Kidney capillary endothelial cell (primary cell): ENCODE measurements at places on chromosomes 4 and X.

DNA sequence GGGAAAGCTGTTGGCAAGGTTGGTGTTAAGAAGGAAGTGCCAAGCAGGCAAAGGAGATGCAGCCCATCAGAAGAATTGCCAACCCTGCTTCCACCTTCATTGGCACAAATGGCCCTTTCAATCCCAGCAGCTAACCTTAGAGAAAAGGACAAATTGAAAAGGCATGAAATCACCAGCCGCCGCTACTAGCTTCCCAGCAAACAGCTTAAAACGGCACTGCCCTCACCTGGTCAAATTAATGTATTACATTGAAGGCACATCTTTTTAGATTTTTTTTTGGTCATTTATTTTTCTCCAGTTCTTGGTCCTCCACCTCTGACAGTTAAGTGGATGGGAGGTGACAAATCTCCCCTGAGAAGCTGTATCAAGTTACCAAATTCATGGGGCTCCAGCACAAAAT is 51.0 kb upstream of the NHSL2 start:
- peak; percentile 36 for DNase-seq

DNA sequence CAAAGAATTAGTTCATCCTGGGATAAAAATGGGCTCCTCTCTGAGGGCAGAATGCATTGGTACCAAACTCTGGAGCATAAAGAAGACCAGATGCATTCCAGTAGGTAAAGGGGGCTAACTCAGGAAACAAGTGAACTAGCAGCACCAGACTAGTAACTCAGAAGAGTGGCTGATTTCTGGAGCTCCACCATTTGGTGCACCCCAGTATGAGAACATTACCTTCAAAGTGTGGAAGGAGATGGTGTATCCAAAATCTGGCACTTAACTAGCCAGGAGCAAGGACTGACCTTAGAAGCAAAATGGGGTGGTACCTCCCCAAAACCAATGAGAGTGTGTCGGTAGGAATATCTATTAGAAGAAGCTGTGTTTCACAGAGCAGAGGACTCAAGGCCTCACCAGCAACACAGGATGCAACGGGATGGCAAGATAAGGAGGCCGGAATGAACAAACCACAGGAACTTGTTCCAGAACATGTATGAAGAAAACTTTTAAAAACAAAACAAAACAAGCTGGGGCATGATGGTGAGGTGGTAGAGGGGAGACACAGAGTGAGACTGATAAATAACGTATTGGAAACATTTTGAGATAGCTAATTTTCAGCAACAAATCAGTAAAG is 142.3 kb downstream of the INPP4B start:
- DNase-seq = no peak

DNA sequence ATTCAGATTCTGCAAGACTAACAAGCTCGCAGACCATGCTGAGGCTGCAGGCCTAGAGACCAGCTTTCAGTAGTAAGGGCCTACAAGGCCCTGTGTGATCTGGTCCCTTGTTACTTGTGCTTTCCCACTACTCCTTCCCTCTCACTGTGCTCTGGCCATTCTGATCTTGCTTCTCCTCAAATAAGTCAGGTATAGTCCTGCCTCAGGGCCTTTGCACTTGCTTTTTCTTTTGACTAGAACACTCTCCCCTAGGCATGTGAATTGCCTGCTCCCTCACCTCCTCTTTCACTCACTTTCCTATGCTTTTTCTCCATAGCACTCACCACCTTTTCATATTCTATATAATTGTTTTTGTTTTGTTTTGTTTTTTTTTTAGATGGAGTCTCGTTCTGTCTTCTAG is 22.2 kb downstream of the AKAP14 start:
- DNase-seq = no peak

- DNase-seq = peak; percentile 38
These were observed 41.1 kb downstream of the FRMD7 start for GRCh38 chrX:132086672-132087071.

DNA sequence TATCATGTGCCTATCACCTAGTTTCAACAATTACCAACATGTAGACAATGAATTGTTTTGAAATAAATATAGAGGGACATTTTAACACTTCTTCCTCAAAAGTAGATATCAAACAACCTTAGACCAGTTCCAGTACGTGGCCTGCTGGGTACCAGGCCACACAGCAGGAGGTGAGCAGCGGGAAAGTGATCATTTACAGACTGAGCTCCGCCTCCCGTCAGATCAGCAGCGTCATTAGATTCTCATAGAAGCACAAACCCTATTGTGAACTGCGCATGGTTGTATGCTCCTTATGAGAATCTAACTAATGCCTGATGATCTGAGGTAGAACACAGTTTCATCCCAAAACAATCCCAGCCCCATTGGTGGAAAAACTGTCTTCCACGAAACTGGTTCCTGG is 6.5 kb downstream of the BBS7 start:
- DNase-seq = no peak

GRCh38 chrX:153526801-153527200 is 9.4 kb downstream of the ATP2B3 start:
- DNase-seq = no peak

DNA sequence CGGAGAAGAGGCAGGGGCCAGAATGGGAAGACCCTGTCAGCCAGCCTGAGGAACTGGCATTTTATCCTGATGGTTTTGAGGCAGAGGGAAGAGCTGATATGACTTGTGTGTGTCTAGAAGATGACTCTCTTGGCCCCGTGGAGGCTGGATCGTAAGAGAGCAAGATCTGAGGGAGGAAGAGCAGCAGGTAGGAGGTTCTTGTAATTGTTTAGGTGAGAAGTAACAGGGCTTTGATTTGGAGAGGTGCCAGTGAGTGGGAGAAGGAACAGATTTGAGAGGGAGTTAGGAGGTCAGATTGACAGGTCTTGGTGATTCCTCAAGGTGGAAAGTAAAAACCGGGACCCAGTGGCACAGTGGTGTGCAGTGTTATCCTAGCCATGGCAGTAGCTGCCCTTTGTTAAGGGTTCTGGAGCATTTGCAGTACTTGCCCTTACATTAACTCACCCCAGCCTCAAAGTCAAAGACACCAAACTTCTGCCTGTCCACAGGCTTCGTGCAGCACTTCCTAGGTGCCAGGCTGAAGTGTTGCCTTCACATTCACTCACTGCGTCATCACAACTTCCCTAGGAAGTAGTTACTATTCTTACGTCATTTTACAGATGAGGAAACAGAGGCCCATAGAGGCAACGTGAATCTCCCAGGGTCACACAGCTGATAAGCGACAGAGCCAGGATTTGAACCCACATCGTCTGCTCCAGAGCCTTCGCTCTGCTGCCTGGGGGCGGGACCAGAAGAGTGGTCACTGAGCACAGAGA is 23.7 kb downstream of the RTL5 start:
- no peak for DNase-seq

GRCh38 chrX:28225513-28225912 is 244.3 kb upstream of the DCAF8L1 start:
- DNase-seq = no peak

DNA sequence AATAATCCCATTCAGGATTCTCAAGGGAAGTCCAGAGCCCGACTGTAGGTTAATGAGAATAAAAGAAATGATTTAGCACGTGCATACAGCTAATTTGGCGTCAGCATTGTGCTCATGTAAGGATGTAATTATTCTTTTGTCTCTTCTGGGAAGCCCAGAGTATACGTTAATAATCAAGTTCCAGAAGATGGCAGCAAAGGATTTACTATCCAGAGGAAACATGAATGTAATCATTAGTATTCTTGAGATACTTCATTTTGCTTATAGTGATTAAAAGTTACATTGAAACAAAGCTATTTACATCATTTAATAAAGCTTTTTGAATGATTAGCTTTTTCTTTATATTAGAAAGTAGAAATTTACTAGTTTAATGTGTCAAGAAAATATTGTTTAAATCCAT is 27.1 kb upstream of the MAP9 start:
- peak; percentile 8 for DNase-seq

- DNase-seq = no peak
These were observed 219.4 kb downstream of the SLC4A4 start for GRCh38 chr4:71558248-71558647.

DNA sequence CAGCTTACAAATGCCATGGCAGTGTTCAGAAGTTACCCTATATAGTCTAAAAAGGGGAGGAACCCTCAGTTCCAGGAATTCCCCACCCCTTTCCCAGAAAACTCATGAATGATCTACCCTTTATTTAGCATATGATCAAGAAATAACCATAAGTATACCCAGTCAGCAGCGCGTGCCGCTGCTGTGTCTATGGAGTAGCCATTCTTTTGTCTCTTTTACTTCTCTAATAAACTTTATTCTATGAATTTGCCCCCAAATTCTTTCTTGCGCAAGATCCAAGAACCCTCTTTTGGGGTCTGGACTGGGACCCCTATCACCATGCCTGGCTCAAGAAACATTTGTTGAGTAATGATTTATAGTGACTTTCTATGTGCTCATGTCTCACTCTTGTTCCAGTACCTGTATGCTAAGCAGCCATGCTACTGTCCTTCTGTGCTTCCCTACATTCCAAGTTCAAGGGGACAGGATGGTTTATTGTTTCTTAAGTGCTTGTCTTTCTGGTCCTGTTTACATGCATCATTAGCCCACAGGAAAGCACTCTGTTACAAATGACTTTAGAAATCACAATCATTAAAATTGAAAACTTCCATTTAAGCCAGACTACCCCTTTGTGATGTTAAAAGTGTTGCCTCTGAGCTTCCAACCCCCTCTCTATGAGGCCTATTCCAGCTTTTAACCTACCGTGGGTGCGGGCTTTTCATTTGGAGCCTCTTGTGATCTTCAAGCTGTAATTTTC is 63.4 kb upstream of the S100G start:
- DNase-seq = no peak
